ENCODE measurements at places on chromosomes 5 and 9.

DNA sequence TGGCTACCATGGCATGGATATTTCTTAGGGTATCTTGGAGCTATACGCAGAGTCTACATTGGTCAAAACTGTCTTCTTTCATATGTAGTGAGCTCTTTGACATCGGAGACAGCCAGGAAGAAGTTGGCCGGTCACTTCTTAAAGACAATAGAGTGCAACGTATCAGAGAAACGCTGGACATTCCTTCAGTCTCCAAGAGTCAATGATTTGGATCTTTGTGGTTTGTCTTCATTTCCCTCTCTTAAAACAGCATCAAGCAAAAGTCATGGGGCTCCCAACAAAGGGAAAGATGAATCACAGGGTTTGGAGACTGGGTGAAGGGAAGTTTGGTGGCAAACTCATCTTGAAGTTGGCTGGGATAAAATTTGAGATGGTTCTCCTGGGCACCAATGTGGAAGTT, 320.1 kb downstream of the AGTPBP1 start:
- H3K36me3 ChIP-seq = no peaks in the 10 kb centered on the region
- DNase-seq = no peak
- H3K4me1 ChIP-seq = no peaks in the 10 kb centered on the region
- H3K4me3 ChIP-seq = no peak overlapping the region

DNA sequence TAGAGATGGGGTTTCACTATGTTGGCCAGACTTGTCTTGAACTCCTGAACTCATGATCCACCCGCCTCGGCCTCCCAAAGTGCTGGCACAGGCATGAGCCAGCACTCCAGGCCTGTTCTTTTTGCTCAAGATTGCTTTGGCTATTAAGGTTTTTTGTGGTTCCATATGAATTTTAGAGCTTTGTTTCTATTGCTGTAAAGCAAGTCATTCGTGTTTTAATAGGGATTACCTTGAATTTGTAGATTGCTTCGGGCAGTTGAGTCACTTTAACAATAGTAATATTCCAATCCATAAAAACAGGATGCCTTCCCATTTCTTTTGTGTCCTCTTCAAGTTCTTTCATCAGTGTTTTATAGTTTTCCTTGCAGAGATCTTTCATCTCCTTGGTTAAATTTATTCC, 22.1 kb downstream of the C6 start:
- no peak overlapping the region for H3K4me3 ChIP-seq
- H3K27me3 ChIP-seq = no peaks in the 10 kb centered on the region
- H3K4me1 ChIP-seq = no peaks in the 10 kb centered on the region
- no peak for DNase-seq
- H3K36me3 ChIP-seq = no peaks in the 10 kb centered on the region

- H3K4me1 ChIP-seq = peaks cover 19% of the 10 kb centered on the region
- peak overlapping the region; percentile 78 for H3K4me3 ChIP-seq
- peak overlapping the region; percentile 96 for H3K27ac ChIP-seq
Observed at GRCh38 chr5:108382784-108383330, 959 bp upstream of the FBXL17 start.

GRCh38 chr5:173534664-173535063, 81.8 kb downstream of the BOD1 start:
- no peak overlapping the region for H3K27ac ChIP-seq
- DNase-seq = no peak
- no peaks in the 10 kb centered on the region for H3K36me3 ChIP-seq
- peaks cover 5% of the 10 kb centered on the region for H3K27me3 ChIP-seq

GRCh38 chr5:97909541-97909940, 726.5 kb upstream of the RIOK2 start:
- DNase-seq = no peak
- H3K36me3 ChIP-seq = no peaks in the 10 kb centered on the region
- H3K27me3 ChIP-seq = no peaks in the 10 kb centered on the region

DNA sequence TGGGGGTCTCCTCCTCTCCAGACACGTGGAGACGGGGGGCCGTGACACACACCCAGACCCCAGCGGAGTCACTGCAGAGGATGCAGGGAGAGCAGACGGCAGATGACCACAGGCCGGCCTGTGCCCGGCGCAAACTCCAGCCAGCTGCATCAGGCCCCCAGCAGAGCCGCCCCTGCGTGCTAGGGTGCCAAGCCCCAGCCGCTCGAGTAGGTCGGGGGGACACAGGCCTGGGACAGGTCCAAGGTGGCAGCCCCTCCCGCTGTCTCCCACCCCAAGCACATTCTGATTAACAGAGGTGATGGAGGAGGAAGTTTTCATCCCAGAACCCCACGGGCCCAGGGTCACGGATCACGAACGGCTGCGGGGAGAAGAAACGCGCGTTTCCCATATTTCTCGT, 14.4 kb downstream of the NACC2 start:
- H3K27me3 ChIP-seq = no peaks in the 10 kb centered on the region
- H3K36me3 ChIP-seq = peaks cover 59% of the 10 kb centered on the region
- H3K27ac ChIP-seq = no peak overlapping the region
- H3K4me3 ChIP-seq = no peak overlapping the region

DNA sequence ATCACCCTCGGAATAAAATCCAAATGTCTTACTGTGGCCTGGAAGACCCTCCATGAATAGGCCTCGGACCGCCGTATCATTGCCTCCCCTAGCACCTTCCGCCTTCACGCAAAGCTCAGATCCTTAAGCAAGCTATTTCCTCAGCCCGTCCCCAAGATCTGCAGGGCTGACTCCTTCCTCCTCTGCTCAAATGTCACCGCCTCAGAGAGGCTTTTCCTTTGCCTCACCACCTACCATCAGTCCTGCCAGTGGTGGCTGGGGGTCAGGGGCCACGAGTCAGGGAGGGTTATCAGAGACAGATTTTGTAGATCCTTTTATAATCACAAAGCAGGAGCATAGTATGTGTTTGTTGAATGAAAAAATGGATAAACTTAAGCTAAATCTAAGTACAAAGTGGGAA, 74.4 kb upstream of the KIF2A start:
- H3K27ac ChIP-seq = no peak overlapping the region
- no peaks in the 10 kb centered on the region for H3K36me3 ChIP-seq
- DNase-seq = no peak

GRCh38 chr5:176716320-176716719, 69.0 kb downstream of the TSPAN17 start:
- H3K36me3 ChIP-seq = no peaks in the 10 kb centered on the region
- DNase-seq = no peak
- H3K27ac ChIP-seq = no peak overlapping the region
- no peak overlapping the region for H3K4me3 ChIP-seq
- peaks cover 84% of the 10 kb centered on the region for H3K27me3 ChIP-seq
- no peaks in the 10 kb centered on the region for H3K4me1 ChIP-seq

DNA sequence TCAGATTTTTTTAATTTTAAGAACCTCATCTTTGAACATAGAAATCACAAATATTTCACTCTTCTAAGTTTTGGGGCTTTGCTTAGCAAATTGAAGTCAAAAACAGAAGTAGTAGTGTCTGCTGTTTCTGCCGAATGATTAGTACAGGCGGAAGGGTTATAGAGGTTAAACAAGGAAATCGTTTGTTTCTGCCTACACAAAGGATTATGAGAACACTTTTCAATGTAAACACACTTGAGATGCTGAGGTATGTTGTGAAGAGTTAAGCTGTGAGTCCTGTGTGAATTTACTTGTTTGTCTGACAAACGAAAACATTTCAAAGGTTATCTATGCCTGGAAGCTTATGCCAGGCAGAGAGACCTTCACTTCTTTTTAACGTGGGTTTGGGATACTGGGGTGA, 224.8 kb downstream of the CETN3 start:
- no peak for DNase-seq
- no peak overlapping the region for H3K27ac ChIP-seq
- no peaks in the 10 kb centered on the region for H3K36me3 ChIP-seq
- H3K4me1 ChIP-seq = no peaks in the 10 kb centered on the region

DNA sequence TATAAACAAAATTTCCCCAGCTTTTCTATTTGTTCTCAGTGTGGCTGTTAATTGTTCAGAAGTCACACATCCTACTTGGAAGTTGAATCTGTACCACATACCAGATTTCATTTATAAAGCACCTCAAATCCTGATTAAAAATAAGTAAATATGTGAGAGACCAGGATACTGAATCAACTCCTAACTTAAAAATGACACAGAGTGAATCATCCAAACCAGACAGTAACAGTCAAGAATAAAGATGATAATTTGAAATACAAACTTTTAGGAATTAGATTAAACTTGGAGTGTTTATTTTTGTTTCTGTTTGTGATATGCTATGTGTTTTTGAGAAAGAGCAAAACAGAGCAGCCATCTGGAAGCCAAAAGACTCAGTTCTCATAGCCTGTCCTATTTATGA, 633.2 kb upstream of the RORB start:
- H3K4me1 ChIP-seq = no peaks in the 10 kb centered on the region
- H3K4me3 ChIP-seq = no peak overlapping the region
- no peak for DNase-seq
- H3K36me3 ChIP-seq = no peaks in the 10 kb centered on the region
- no peak overlapping the region for H3K27ac ChIP-seq

GRCh38 chr5:155616779-155617392, 603.3 kb downstream of the KIF4B start:
- H3K27me3 ChIP-seq = no peaks in the 10 kb centered on the region
- no peak overlapping the region for H3K4me3 ChIP-seq
- peak; percentile 47 for DNase-seq
- no peak overlapping the region for H3K27ac ChIP-seq
- no peaks in the 10 kb centered on the region for H3K4me1 ChIP-seq

GRCh38 chr9:16679327-16679821, 191.1 kb downstream of the BNC2 start:
- no peaks in the 10 kb centered on the region for H3K4me1 ChIP-seq
- no peak overlapping the region for H3K27ac ChIP-seq
- no peaks in the 10 kb centered on the region for H3K27me3 ChIP-seq
- H3K36me3 ChIP-seq = no peaks in the 10 kb centered on the region
- no peak overlapping the region for H3K4me3 ChIP-seq
- no peak for DNase-seq

GRCh38 chr5:122915717-122916461, 70.5 kb downstream of the SNX24 start:
- DNase-seq = no peak
- no peak overlapping the region for H3K27ac ChIP-seq
- no peaks in the 10 kb centered on the region for H3K27me3 ChIP-seq
- no peak overlapping the region for H3K4me3 ChIP-seq

- no peaks in the 10 kb centered on the region for H3K4me1 ChIP-seq
- no peak overlapping the region for H3K4me3 ChIP-seq
- H3K36me3 ChIP-seq = no peaks in the 10 kb centered on the region
Observed at GRCh38 chr5:94893412-94894135, 275.1 kb downstream of the SLF1 start.

DNA sequence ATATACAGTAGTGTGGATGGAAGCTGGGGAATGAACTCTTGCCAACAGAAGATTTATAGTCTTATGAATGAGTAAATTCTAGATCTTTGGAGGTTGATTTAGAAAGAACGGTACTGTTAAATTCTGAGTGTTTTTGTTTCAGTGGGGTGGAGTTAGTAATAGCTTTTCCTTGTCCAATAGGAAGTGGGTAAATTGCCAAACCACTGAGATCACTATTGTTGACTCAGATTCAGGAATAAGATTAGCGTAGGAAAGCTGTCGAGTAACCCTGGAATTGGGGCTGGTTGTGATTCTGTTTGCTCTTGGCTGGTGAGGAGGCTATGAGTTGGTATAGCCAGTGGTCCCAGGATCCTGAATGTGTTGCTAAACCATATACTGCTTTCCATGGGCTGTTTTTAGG, 155.6 kb downstream of the ARHGAP26 start:
- H3K27ac ChIP-seq = no peak overlapping the region
- H3K4me3 ChIP-seq = no peak overlapping the region
- H3K27me3 ChIP-seq = peaks cover 10% of the 10 kb centered on the region

DNA sequence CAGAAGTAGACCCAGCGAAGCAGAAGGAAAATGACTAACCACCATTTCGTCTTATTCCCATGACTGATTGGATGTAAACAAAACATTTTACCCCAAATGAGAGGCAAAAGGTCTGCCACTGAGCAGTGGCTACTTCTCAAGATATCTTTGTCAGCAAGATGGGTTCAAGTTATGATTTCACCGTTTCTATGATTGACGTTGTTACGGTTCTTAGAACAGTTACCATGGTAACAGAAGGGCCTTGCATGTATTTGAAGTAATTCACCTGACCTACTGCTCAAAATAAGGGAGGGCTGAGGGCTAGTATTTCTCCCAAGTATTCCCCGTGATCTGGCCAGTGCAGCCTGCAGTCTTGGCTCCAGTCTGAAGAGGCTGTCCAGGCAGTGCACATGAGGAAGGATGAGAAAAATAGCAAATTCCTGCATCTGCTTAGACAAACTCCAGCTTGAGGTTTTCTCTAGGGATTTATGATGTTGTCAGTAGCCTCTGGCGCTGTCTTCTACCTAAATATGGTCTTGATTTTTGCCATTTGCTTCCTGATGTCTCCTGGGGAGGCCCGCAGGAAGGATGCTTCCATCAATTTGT, 372.7 kb downstream of the TMEM38B start:
- no peaks in the 10 kb centered on the region for H3K27me3 ChIP-seq
- H3K36me3 ChIP-seq = no peaks in the 10 kb centered on the region
- DNase-seq = no peak
- no peaks in the 10 kb centered on the region for H3K4me1 ChIP-seq
- no peak overlapping the region for H3K4me3 ChIP-seq
- H3K27ac ChIP-seq = no peak overlapping the region

DNA sequence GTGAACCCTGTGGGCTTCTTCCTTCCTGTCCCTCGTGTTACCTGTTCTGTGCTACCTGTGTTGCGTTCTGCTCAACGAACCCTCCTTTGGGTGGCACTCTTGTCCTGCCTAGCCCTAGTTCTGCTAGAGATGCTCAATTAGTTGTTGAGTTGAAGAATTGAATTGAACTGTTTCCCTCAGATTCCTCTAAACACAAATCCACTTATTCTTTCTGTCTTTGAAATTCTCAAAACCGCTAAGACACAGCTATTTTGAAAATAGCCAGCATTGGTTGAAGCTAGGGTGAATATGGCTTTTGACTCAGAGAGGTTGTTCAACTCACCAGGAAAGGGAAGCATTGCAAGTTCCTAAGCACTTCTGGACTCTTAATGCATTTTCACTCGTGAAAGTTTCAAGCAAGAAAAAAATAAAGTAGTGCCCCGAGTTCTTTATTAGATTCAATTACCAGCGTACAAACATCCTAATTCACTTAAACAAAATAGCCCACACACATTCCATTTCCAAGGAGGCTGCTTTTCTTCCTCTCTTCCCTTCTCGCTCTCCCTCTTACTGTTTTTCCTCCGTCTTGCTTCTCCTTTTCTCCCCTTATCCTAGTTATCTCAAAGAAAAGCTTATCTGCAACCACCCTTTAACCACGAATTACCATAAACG, 642 bp upstream of the ITGA1 start:
- DNase-seq = no peak
- H3K27ac ChIP-seq = no peak overlapping the region
- H3K4me3 ChIP-seq = no peak overlapping the region
- no peaks in the 10 kb centered on the region for H3K27me3 ChIP-seq
- H3K36me3 ChIP-seq = no peaks in the 10 kb centered on the region
